RWPE2 (cell line): ENCODE measurements at places on chromosomes 5 and 9.
A peak's percentile ranks its signal among the peaks of the same experiment; 100 is the strongest.

GRCh38 chr9:135229701-135230385, 142.4 kb downstream of the OLFM1 start:
- DNase-seq = peak; percentile 23

GRCh38 chr5:88203981-88204750, 64.5 kb downstream of the TMEM161B start:
- DNase-seq = no peak

DNA sequence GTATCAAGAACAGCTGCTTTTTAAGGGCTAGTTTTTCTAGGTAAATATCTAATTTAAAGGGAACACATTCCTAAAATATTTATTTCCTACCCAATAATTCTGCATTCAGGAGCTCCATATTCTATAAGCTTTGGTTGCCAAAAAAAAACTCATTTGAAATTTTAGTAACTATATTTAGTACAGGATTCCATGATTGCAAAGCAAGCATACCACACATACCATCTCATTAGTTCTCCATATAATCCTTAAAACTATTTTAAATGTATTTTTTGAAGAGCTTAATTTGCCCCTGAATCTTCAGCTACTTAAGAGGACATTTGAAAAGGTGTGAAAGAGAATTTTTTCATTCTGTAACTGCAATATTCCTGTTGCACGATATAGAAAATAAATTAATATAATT, 877.0 kb downstream of the NR2F1-AS1 start:
- no peak for DNase-seq

DNA sequence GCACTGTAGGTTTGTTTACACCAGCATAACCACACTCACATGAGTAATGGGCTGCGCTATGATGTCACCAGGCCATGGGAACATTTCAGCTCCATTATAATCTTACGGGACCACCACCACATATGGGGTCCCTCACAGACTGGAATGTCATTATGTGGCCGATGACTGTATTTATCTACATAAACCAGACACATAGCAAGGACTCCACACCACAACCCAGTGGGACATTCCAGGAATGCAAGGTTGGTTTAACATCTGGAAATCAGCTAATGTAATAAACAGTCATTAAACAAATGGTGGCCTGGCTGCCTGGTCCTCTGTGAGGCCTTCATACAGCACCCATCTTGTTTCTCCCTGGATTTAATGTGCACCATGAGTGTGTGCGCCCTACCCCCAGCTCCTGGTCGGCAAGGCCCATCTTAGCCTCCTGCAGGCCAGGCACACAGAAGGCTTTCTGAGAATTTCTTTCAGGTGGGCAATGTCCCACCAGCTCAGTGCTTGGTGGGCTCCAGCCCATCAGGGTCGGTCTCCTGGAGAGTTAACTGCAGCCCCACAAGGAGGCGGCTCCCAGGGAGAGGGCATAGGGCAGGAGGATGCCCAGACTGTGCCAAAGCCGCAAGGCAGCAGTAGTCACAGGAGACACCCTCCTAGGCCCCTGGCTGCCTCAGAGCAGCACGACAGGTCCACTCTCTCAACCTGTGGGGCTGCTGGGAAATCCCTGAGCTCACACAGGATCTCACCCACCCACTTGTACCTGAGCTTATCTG, 35.9 kb upstream of the SARDH start:
- DNase-seq = peak; percentile 23

DNA sequence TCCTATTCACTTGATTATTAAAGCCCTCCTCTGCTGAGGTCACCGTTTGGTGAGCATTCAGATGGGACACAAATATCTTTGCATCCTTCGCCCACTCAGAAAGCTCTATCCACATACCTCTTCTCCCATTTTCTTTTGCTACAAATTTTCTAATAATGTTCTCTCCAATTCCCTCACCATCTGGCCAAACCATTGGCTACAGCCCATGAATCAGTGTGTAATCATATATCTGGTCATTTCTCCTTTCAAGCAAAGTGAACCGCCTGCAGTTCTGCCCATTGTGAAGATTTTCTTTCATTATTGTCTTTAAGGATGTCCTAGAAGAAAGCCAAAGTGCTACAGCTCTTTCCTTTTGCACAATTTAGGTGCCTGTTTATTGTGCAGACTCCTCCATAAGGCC, 54.2 kb upstream of the DAPK1 start:
- DNase-seq = no peak

DNA sequence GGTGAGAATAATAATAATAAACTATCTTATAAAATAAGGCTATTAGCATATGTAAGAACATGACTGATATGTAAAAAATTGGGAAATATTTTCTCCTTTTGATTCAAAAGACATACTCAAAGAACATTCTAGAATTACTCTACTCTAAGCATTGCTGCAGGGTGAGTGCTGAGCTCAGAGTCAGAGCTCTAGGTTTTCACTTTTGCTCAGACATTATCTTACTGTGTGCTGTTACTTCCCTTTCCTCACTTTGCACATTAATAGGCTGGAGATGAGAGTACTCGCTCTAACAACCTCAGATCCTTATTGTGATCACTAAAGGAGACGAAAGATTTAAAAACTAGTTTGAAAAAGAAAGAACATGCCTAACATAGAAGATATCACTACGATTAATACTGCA, 99.4 kb upstream of the C9orf72 start:
- no peak for DNase-seq

GRCh38 chr9:78038620-78039300, 7.1 kb upstream of the GNAQ start:
- no peak for DNase-seq

DNA sequence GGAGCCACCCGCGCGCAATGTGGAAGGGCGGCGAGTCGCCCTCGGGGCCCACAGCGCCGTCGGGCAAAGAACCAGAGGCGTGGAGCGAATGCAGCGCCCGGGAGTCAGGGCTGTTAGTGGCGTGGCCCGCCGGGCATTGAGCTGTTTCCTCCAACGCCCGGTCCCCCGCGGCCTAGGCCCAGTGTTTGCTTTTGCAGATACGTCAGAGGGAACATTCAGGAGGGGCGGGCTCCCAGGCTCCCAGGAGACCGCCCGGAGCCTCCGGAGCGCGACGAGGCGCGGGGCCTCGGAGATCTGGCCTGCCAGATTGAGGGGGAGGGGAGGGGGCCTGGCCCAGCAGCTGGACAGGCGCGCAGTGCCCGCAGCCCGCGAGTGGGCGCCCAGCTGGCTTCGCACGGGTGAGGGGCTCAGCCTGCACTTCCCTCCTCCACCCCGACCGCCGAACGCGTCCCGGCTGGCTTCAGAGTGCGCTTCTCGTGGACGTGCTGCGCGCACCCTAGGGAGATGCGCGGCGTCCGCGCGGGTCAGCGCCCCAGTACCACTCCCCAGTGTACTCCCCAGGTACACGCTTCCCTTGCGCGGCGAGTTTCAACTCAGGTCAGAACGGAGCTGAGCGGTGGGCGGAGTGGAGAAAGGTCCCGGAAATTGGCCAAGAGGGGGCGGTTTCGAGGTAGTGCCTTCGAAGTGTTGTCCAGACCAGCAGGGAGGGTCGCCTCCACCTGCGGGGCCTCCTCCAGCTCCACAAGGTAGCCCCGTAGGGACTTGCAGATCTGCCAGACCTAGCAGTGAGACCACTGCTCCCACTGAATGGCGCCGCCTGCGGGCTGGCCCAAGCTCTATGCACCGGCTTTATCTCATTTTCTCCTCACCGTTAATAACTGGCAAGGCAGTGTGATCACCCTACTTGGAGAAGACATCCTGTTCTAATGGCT, 130.4 kb downstream of the TMEM174 start:
- DNase-seq = no peak

GRCh38 chr9:4689687-4690104, 10.3 kb downstream of the CDC37L1 start:
- DNase-seq = no peak

GRCh38 chr5:25570067-25570583, 925.3 kb upstream of the CDH10 start:
- no peak for DNase-seq

DNA sequence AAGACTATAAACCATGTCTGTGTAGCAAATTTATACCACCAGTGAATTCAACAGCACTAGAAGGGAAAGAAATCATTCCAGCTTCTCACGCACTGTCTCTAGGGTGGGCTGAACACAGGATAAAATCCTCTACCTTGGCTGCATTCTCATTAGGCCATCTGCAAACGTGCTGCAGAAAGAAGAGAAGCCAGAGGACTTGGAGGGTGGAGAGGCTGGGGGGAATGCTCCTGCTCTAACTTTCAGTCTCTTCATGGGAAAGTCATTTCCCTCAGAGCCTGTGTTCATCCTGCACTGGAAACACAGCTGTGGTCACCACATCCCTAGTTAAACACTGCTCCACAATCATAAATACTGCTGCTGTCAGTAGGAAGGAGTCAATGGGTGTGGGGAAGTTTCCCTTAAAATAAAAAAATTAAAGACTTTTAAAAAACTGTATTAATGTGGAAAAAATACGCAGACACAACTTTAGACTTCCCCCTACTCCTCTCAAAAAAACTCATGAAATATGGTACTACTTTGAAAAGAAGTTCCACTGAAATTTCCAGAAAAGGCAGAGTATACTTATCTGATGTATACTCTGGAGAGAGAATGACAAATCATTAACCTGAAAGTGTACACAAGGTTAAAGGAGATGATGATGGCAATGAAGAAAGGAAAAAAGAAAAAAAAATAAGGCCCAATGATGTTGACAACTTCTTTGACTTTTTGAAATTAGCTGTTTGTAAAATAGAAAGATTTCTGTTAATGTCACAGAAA, 46.8 kb downstream of the LHFPL2 start:
- DNase-seq = no peak

GRCh38 chr9:69243116-69243515, 69.0 kb downstream of the TJP2 start:
- no peak for DNase-seq

- no peak for DNase-seq
Observed at GRCh38 chr5:52856564-52856963, 68.8 kb downstream of the ITGA1 start.

- no peak for DNase-seq
Observed at GRCh38 chr5:27908341-27908740, 870.0 kb upstream of the CDH9 start.

DNA sequence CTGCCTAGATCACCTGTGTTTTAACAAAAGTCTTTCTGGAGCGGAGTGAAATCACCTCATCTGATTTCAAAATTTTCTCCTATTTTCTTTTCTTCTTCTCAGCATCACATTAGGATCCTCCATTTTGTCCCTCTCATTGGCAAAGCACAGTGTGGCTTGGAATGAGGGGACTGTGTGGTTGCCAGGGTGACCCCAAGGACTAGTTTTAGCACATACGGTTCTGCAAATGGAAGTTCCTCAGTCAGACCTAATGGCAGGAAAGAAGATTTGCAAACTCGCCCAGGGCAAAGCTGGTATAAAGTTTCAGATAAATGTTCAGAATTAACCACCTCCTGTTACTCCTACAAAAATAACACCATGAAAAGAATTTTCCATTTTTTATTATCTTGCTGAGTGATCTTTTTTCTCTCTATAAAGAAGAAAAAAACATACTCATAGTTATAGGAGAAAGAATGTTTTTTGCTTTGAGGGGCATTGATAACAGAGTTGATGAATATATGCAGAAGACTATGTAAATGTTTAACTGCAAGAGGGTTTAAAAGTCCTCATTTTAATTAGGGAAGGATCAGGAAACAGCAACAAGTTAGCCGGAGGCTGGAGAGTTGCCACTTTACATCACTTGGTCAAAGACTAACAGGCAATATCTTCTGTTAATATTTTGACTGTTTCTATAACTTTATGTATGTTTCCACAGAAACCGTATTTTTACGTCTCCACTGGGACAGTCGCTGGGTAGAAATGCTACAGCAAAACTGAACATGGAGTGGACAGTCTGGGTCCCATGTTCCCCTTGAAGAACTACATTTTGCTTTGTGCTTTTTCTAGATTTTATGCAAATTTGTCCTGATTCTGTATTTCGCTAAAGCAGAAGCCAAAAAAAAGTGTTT, 257.8 kb downstream of the NR2F1-AS1 start:
- no peak for DNase-seq

DNA sequence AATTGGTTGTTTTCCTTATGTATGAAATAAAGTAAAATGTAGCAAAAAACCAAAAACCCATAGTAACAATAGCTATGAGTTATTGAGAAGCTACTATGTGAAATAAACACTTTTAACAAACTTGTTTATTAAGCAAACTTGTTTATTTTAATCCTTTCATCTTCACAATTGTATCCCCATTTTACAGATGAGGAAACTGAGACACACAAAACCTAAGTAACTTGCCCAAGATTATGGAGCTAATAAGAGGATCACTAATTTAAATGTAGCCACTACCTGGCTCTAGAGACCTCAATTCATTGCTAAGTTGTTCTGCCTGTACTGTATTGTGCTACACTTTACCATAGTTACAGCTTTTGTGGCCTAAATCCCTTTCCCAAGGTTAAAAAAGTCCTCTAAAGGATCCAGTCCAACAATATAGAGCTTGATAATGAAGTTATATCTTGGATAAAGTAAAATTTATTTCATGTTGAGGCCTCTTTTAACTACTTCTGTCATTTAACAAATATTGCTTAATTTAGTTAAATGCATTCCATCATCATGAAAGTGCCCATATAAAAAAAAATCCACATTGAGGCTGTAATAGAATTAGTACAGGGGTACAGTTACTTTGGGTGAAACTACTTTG, 22.1 kb downstream of the HOMER1 start:
- DNase-seq = no peak
